Skeletal muscle tissue (tissue), 5 donors: ENCODE measurements at places on chromosomes 3 and 15. TPM values are rescaled to one million over a fixed set of nuclear protein-coding genes. Genes with fewer than 3 reads are reported as not detected.

The CFAP100 gene
- total RNA-seq = not detected

The ITIH1 gene
- total RNA-seq = under 0.01 TPM

The SORD gene
- total RNA-seq = 1.6 TPM

The TRPM1 gene
- not detected for total RNA-seq

The MKRN2OS gene
- total RNA-seq = not detected

The MYRIP gene
- total RNA-seq = 1.0 TPM

The GFM1 gene
- total RNA-seq = 71.5 TPM

The CHRNA7 gene
- 0.52 TPM for total RNA-seq

The SERINC4 gene
- under 0.01 TPM for total RNA-seq

The AADACL2 gene
- not detected for total RNA-seq

The DUOX1 gene
- total RNA-seq = under 0.01 TPM

The HDDC3 gene
- total RNA-seq = 5.7 TPM

The LRRC31 gene
- not detected for total RNA-seq

The SAMMSON gene
- under 0.01 TPM for total RNA-seq

The PFKFB4 gene
- 8.4 TPM for total RNA-seq

The SH2D7 gene
- total RNA-seq = not detected

The ZPLD1 gene
- not detected for total RNA-seq

The CCDC13 gene
- not detected for total RNA-seq

The LHFPL4 gene
- total RNA-seq = not detected

The PLA2G4D gene
- not detected for total RNA-seq

The DAZL gene
- total RNA-seq = not detected

The BTLA gene
- total RNA-seq = under 0.01 TPM

The MNS1 gene
- 0.52 TPM for total RNA-seq

The DPPA2 gene
- not detected for total RNA-seq

The AGTR1 gene
- 41.8 TPM for total RNA-seq
